ENCODE measurements at places on chromosomes 7 and 10.

GRCh38 chr10:123507298-123507697 lies 158.9 kb upstream of the GPR26 start:
- DNase-seq, result no peak

- DNase-seq, result no peak
Measured at GRCh38 chr7:41752615-41753014, 49.7 kb upstream of the INHBA start.

GRCh38 chr10:19640566-19641263 lies 175.5 kb upstream of the PLXDC2 start:
- no peak for DNase-seq

DNA sequence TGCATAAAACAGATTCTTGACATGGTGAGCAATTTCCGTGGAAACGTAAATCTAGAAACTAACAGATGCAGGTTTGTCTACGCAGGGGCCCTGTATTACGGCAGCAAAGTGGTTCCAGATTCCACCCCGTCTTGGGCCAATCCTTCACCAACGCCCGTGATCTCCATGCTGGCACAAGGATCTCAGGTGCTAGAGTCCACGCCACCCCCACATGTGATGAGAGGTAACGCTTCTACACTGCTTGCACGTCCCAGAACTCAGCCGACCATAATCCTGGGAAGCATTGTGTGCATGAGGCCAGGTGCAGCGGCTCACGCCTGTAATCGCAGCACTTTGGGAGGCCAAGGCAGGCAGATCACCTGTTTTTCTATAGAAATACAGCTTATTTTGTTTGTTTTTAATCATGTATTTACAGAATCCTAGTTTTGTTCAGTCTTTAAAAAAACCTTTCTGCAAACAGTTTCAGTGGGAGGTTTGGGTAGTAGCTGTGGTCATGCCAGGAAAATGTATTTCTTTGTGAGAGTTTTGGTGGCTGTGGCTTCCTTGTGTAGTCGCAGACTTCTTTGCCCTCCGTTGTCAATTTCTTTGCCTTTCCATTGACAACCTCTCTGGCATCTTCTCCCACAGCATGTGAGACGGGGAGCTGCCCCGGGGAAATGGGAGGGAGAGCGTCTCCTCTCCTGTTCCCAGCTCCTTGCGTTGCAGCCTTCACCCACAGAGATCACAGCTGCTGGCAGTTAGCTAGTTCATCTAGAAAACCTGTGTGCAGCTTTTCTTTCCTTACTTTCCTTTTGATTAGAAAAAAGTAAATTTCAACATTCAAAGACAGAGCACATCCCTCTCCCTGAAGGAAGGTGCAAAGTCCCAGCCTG lies 35.7 kb downstream of the ITIH2 start:
- no peak for DNase-seq

GRCh38 chr7:134154581-134155130 lies 27.5 kb downstream of the LRGUK start:
- no peak for DNase-seq
